ENCODE measurements at places on chromosomes 6 and 20.

DNA sequence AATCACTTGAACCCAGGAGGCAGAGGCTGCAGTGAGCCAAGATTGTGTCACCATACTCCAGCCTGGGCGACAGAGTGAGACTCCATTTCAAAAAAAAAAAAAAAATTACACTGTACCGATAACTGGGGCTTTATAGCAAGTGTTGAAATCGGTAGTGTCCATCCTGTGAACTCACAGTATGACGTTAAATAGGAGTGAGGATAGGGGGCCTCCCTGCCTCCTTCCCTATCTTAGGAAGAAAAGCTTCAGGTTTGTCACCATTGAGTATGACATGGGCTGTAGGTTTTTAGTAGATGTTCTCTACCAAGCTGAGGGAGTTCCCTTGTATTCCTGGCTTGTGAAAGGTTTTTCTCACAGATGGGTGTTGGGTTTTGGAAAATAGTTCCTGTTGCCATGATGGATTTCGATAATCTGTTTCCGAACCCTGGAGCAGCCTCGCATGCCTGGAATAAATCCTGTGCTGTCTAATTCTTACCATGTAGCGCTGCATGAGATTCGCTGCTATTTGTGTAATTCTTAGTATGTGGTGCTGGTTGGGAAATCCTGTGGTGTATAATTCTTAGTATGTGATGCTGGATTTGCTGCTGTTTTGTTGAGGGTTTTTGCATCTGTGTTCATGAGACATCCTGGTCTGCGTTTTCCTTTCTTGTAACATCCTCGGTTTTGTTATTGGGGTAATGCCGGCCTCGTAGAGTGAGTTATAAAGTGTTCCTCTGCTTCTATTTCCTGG is 23.6 kb downstream of the NTSR1 start:
- no peak for DNase-seq

- peak; percentile 33 for DNase-seq
Measured at GRCh38 chr6:43772681-43773049, 2.7 kb downstream of the VEGFA start.

- DNase-seq, result no peak
Measured at GRCh38 chr20:46343975-46344357, 35.7 kb upstream of the CDH22 start.

DNA sequence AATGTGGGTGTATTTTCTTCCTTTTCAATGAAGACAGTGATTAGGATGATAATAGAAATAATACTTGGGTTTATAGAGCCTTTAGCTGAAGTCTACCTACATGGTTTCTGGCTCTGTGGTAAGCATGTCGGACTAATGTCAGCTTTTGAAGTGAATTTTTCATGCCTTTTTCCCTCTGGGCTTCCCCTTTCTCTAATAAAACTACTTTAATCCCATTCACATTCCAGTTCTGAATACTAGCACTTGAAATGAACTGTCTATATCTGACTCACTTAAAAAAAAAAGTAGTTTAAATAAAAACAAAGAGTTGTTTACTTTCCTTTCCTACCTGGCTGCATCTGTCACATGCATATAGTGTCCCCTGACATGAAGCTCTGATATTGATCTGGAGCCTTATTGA is 545.9 kb upstream of the FLRT3 start:
- no peak for DNase-seq

- DNase-seq, result no peak
Measured at GRCh38 chr6:36970892-36971842, 14.8 kb downstream of the MTCH1 start.

DNA sequence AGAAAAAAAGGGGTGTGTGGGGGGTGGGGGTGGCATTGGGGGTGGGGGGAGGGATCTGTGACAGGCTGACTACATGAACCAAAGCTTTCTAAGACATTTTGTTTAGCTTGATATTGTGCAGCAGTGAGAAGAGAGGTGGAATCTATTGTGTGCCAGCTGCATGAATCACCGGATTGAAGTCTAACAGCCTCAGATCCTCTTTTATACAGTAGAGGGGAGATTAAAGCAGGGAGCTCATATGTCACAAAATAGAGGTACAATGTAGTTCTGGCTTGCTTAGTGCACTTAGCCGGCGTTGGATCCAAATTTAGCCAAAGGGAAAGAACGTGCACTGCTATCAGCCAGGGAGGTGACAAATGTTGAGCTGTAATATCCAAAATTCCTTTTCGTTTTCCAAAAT is 404.2 kb upstream of the CITED2 start:
- DNase-seq, result no peak

DNA sequence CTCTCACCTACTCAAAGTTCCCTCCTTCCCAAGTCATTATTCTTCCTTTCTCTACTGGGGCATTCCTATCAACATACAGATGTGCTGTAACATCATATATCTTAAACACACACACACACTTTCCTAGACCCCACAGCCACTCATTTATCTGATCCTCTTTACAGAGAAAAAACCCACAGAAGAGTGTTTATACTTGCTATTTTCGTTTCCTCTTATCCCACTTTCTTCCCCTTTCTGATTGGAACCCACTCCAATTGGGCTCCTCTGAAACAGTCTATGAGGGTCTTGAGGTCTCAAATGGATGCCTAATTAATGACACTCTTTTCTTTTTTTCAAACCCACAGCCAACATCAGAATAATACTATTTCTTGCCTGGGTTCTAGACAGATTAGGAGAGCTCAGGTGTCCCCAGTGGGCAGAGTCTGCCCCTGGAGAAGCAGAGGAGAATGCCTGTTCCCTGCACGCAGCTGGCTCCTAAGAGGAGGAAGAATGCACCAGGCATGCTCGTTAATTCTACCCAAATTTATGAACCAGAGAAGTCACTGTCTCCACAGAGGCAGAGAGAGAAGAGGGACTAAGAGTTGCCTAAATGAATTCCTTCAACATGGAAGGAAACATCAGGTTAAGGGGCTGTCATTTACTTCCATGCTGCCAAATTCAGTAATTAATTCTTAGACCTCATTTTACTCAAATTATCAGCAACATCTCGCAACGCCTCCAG is 65.9 kb downstream of the CRYBG1 start:
- no peak for DNase-seq

- no peak for DNase-seq
Measured at GRCh38 chr6:88339761-88340160, 173.6 kb upstream of the CNR1 start.

GRCh38 chr6:19070520-19070919 is 683.4 kb downstream of the RNF144B start:
- no peak for DNase-seq

Data from hematopoietic multipotent progenitor cell treated with erythropoietin and hydrocortisone succinate and interleukin-3 and kit ligand, for 8 days (in vitro differentiated cells).